NCI-H2081 treated with DMSO at 0.1 percent for 48 hours (cell line): ENCODE measurements at places on chromosomes 5 and 9.

- DNase-seq = no peak
Measured at GRCh38 chr5:17118631-17119030, 98.8 kb upstream of the BASP1 start.

GRCh38 chr9:96149533-96150280 is 152.3 kb downstream of the HSD17B3 start:
- DNase-seq = no peak

DNA sequence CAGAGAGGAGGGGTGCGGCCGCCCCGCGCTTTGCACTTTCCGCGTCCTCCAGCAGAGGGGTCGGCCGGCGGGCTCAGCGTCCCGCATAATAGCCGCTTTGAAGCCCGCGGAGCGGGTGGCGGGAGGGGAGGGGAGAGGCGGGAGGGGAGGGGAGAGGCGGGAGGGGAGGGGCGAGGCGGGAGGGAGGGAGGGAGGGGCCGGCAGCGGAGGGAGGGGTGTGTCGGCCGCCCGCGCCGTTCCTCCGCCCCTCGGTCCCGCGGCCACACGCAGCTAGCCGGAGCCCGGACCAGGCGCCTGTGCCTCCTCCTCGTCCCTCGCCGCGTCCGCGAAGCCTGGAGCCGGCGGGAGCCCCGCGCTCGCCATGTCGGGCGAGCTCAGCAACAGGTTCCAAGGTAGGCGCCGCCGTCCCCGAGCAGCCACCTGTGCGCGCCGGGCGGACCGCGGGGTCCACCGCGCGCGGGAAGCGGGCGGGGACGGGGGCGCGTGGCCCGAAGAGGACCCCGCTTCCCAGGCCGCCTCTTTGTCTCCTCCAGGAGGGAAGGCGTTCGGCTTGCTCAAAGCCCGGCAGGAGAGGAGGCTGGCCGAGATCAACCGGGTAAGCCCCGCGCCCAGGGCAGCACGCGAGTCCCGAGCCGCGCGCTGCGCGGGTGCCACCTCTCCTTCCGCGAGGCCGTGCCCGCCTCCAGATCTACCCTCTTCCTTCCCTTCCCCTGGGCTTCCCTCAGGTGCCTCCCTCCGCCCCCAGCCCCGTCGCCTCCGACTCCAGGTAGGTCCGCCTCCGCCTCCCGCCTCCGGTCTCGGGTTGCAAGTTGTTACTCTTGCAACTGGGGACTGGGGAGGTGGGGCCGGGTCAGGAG is at the start of gene AIF1L:
Gene AIF1L (plus strand): TSS at position 263 of the 857 bp plus-strand sequence. CDS start 99 bp downstream, at position 362.
- DNase-seq = no peak

GRCh38 chr9:91903126-91903911 is 46.7 kb downstream of the ROR2 start:
- no peak for DNase-seq

GRCh38 chr5:111792471-111793058 is 35.6 kb upstream of the NREP start:
- no peak for DNase-seq

GRCh38 chr5:134656690-134657089 is 8.1 kb downstream of the SEC24A start:
- DNase-seq = no peak

DNA sequence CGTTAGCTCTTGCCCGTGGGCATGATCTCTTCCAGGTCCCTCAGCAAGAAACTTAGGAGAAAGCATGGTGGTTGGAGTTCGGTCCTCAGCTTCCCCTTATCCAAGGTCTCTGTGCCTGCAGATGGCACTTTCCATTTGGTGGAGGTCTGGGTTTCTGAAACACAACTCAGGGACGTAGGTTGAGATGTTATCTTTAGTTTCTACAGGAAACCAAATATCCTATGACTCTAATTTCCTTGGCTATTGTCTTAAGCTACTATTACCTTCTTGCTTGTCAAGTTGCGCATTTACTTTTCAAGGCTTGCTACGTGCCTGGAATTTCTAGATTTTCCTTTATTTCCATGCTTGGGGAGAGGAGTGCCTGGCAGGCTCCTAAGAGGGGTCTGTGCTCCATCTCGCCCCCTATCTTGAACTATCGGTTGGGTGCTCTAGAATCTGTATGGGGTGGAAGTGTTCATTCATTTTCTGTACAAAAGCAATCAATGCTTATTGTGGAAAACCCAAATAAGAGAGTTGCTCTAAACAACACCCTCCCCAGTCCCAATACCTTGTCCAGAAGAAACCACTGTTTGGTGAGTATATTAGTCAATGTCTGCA is 32.9 kb upstream of the KCNIP1 start:
- DNase-seq = no peak

DNA sequence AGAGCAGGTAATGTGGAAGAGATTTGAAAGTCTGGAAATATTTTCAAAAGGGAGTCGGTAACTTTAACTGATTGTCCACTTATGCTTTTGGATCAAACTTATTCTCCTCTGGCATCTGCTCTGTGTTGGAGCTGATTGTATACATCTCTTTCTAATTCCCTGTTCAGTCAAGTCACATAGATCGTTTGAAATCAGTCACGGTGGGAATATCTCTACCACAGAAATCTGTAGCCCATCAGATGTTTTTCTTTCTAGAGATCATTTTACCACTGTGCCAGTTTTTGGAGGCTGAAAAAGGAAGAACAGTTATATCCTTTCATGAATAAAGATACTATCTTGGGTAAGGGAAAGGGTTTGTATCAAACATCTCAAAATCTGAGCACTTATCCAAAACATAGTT is 1853.3 kb downstream of the EFNA5 start:
- DNase-seq = no peak

DNA sequence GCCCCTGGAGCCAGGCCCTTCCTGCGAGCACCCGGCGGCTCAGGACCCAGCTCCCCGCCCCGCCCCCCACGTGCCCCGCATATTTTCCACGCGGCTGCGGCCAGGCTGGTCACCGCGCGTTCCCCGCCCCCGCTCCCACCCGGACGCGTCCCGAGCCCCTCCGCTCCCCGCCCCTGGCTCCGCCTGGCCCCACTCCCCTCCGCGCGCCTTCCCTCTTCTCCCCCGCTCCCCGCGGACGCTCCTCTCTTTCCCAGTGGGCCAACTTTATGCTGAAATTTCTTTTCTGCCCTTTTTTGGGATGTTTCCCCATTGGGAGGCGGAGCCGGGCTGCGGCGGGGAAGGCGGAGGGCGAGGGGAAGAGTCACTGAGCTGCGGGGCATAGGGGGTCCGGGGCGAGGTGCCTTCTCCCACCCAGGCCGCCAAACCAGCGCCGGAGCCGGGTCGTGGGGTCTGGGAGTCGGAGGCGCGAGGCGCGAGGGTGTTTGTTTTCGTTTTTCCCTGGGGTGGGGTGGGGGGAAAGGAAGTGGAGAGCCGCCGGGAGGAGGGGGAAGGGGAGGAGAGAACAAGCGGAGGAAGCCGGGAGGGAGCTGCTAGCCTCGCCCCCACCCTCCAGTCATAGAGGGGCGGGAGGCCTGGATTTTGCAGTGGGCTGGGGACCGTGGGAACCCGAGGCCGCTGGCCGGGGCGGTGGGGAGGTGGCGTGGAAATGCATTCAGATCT is 1.0 kb upstream of the TPM2 start:
- DNase-seq = no peak

GRCh38 chr5:39452846-39453245 is 28.1 kb upstream of the DAB2 start:
- no peak for DNase-seq

DNA sequence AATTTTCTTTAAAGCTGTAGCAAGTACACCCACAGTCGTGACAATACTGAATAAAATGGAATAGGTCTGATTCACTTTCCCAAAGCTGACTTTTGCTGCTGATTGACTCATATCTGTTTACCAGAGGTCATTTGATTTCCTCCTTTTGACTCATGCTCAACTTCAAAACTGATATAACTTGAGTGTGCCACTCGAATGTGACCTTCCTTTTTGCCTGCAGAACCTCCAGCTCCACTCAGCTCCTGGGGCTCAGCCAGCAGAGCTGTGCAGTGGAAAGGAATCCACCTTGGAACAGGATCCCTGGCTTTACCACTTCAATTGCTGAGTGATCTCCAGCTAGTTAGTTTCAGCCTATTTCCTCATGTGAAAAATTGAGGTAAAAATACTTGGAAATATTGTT is 84.1 kb downstream of the FEM1C start:
- DNase-seq = no peak

GRCh38 chr9:131677049-131677443 is 62.8 kb downstream of the RAPGEF1 start:
- no peak for DNase-seq

- no peak for DNase-seq
Measured at GRCh38 chr9:71878327-71879274, 32.4 kb downstream of the ABHD17B start.

- DNase-seq = no peak
Measured at GRCh38 chr5:119032656-119033055, 38.2 kb upstream of the DMXL1 start.

- no peak for DNase-seq
Measured at GRCh38 chr5:169050146-169050571, 250.8 kb downstream of the SLIT3 start.

GRCh38 chr5:163870441-163870840 is 365.0 kb downstream of the MAT2B start:
- no peak for DNase-seq

DNA sequence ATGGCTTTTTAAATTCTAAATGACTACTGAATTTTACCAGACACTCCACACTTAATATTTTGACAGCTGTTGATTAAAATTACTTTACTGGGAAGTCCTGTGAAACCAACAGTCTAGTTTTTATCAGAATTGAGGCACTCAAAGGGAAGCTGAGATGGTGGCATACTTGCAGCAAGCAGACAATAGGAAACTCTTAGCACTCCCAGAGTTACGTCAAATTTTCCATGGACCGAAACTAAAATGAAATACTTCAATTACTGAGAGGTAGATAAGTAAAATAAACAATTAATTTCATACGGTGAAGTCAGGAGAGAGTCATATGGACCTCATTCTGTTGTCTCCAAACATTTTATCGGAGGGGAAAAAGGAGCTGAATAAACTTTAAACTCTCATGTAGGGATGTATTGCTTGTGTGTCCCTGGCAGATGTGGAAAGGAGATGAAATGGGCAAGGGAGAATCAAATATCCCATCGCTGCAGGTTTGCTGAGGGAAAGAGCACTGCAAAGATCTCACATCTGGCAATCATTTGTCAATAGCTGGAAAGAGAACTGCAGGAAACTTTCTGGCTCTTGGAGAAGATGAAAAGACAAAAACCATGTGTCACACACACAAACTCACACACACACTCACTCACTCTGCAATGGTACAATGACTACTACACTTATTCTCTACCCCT is 189.4 kb downstream of the BNC2 start:
- DNase-seq = no peak

GRCh38 chr5:19555436-19555835 is 432.6 kb downstream of the CDH18 start:
- DNase-seq = no peak

- DNase-seq = no peak
Measured at GRCh38 chr9:35341021-35341420, 148.9 kb upstream of the RUSC2 start.

DNA sequence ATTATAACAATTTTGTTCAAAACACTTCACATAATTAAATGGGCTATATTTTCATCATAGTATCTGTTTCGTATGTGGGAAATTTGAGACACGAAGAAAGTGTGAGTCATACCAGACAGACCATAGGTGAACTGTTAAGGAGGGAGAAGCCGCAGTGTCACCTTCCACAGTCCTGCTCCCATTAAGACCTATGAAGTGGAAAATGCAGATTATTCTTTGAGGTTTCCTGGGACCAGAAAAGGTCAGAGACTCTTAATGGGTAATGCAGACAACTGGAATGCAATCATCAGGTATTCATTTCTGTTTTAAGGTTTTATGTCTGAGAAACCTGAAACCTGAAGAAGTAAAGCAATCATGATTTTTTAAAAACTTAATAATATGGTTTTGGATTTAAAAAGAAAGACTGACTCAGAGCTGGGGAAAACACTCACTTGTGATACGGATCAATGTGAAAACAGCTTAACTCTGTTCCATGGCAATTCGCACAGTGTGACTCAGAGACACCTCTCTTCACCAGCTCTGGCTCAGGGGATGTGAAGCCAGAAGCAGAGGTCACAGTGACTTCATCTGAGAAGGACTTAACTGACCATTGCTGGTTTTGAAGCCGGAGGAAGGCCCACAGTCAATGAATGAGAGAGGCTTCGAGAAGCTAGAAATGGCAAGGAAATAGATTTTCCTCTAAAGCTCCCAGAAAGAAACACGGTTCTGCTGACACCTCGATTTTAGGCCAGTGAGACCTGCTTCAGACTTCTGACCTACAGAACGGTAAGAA is 17.2 kb upstream of the GCNT1 start:
- DNase-seq = no peak

GRCh38 chr9:38065369-38066075 is 3.5 kb downstream of the SHB start:
- DNase-seq = no peak

- no peak for DNase-seq
Measured at GRCh38 chr5:72036951-72037350, 70.3 kb upstream of the MAP1B start.
